NCI-H146 (cell line): ENCODE measurements at places on chromosomes 3 and 15.

DNA sequence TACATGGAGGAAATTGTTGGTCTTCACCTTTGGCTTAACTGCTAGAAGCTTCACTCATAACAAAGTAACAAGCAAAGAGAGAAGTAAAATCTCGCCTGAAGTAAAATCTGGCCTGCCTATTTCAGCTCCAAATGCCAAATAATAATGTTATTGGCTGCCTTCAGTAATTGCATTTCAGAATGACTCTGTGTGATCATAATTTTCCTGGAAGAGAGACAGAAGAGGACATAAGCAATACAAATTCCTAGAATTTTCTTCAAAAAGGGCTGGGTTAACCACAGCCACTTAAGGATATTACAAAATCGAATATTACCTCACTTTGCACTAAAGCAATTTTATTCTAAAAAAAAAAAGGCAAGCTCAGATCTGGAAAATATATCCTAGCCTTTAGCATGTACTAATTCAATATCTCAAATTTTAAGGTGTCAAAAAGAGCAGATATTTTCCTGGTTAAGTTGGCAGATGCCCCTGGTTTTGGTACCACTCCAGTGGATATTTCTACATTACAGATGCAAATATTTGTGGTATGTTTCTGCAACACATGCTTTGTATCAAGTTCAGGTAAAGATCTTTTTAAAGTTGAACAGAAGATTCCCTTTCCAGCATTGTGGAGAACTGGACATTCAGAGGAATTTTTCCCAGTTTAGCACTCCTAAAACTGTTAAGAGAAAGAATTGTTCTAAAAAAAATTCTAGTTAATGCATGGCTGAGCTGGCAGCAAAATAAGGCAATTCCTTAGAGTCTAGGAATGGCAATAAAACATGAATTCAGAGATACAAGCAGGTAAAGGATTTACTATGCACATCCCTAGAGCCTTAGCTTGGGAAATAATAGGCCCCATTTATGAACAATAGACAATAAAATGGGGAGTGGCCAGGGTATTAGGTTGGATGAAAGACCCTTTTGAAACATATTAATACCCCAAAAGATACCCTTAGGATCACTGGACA is 116.7 kb downstream of the STAC start:
- DNase-seq, result no peak

DNA sequence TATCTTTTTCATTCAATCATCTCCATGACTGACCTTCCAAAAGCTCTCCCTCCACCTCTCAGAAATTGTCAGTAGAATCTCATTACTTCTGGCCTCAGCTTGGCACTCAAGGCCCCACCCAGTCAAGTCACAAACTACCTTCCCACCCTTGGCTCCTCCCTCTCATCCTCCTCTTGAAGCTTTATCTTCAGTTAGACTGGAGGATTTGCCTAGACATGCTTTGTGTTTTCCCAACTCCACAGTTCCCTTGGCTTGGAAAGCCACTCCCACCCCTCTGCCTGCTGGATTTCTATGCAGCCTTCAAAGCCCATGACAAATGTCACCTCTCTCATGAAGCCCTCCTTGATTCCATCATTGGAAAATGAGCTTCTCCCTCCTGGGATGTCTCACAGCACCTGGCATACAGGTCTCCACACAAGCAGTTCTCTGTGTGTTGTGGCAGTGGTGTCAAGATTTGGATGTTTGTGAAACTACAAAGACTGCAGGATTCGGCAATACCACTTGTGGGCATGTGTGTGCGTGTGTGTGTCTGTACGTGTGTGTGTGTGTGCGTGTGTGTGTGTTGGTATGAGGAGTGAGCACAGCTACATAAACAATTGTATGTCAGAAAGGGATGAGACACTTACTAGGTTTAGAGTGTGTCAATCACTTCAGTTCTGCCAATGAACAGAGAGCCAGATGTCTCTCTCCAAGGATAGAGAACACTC is 45.3 kb upstream of the VPS8 start:
- DNase-seq, result no peak

DNA sequence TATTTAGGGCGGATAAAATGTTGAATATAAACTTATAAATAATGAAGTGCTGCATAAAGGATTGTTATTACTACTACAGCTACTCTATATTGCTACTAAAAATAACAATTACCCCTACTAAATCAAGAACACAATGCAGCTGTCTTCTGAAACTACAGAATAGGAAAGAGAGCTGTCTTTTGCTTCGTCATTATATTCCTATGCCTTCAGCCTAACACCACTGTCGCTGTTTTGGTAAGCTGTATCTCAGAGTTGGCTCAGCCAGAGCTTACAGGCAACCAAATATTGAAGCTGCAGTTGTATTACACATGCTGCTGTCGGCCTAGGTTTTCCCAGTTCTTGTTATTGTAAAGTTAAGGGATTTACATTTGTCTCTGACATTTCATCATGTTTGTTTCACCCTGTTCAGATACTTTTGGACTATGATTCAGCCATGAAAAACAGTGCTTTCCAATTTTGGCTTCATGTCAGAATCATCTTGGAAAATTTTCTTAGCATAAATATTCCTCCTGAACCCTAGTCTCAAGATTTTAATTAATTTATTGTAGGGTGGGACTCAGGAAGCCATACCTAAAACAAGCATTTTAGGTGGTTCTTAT is 31.3 kb upstream of the LPP start:
- DNase-seq, result no peak

DNA sequence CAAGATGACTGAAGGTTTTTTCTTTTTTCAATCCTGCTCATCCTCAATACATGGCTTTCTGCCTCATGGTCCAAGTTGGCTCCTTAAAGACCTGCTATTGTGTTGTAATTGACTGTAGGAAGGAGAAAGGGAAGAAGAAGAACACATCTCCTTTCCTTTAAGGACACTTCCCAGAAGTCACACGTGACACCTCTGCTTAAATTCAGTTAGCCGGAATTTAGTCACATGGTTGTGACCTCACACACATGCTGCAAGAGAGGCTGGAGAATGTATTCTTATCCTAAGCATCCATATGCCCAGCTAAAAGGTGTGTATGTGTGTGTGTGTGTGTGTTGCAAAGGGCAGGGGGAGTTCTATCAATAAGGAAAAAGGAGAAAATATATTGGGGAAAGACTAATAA is 185.8 kb upstream of the IL12A start:
- no peak for DNase-seq

DNA sequence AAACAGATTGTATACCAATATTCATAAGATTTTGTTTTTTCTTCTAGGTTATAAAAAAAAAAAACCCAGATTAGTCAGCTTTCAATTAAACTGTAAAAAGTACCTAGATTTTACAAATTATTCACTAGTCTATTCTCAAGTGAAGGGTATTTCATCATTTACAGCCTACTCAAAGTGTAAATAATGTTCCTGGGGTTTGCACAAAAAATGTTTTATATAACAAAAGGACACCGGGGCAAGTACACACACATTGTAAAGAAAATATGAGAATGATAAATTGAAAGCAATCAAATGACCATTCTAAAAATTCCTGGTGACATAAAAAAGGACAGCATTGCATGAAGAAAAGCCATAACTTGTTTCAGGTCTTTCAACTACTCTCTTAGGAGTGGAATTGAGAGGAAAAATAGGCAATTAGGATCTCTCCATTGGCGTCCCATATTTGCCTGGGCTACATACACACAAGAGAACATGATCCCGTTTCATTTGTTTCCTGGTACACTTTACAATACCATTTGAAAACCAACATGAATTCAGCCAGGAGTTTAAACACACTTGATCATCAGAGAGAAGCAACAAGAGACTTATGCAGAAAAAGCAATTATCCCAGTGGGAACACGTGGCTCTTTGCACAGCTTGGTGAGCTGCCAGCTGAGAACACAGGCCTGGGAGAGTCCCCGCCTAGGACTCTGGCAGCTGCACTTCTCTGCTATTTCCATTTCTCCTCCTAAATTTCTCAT is 1039.2 kb downstream of the ROBO1 start:
- peak; percentile 97 for DNase-seq

- no peak for DNase-seq
Observed at GRCh38 chr15:60595665-60596064, 116.7 kb upstream of the ICE2 start.

DNA sequence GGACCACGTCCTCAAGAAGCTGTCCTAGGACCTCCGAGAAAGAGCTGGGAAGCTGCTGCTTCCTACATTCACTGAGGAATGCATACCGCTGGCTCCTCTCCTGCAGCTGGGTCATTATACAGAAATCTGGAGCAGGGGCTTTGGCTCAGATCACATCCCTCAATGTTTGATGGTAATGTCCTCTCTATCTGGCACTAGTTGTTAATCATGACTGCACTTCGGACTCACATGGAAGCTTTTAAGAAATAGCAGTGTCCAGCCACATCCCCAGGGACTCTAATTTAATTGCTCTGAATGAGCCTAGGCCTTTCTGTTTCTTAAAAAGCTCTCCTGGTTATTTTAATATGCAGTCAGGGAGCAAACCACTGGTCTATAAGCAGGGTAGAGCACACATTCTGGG is 25.7 kb upstream of the MYRIP start:
- DNase-seq, result no peak

DNA sequence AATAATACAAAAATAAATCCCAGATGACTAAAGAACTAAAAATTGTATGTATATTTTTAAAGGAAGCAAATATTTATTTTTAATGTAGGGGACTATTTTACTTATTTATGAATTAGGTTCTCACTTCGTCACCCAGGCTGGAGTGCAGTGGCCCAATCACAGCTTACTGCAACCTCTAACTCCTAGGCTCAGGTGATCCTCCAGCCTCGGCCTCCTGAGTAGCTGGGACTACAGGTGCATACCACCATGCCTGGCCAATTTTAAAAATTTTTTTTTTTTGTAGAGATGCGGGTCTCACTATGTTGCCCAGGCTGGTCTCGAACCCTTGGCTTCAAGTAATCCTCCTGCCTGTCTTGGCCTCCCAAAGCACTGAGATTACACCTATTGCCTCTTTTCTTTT is 42.6 kb downstream of the CMTM7 start:
- DNase-seq, result no peak

GRCh38 chr3:67389176-67389575 is 265.2 kb downstream of the SUCLG2 start:
- DNase-seq, result no peak

DNA sequence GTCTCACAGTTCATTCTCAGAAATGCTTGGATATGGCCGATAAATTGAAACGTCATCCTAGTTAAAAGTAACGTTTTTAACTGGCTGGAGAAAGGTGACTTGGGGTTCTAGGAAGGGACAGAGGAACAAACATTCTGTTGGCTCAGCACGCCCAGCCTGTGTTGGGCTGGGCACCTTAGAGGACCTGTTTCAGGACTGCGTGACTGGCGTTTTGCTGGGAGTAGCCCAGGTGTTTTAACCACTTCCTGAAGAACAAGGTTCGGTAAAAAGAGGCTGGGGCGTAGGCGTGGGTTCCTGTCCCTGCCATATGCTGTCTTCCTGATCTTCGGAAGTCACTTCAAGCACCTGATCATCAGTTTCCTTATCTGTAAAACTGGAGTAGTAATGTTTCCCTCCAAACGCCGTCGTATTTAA is 1.1 kb upstream of the TLNRD1 start:
- peak; percentile 4 for DNase-seq

- DNase-seq, result no peak
Observed at GRCh38 chr3:160049565-160049964, 60.9 kb downstream of the IL12A start.

- DNase-seq, result no peak
Observed at GRCh38 chr3:123791898-123792297, 92.2 kb downstream of the MYLK start.

DNA sequence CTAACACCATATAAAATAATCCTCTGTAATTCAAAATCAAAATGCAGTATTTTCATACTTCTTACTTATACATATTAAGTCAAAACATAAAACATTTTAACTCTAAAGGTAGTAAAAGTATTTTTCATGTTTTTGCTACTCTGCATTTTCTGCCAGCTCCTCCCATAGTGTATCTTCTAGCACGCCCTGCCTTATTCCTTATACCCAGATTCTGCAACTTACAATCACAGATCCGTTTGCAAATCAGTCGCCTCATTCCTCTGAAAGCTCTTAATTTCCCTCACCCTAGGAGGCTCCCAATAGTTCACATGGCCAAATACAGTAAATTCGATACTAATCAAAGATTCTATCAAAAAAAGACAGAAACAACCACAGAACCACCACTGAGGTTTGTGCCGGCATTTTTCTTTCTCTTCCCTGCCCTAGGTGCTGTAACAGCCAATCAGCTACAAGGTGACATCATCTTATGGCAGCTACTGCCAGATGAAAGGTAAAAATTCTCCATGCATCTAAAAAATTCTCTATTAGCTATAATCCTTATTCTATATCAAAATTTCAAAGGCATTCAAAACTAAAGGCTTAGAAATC is 72.9 kb downstream of the CLASP2 start:
- DNase-seq, result peak; percentile 56

GRCh38 chr15:53843869-53844569 is 84.6 kb upstream of the WDR72 start:
- DNase-seq, result no peak

DNA sequence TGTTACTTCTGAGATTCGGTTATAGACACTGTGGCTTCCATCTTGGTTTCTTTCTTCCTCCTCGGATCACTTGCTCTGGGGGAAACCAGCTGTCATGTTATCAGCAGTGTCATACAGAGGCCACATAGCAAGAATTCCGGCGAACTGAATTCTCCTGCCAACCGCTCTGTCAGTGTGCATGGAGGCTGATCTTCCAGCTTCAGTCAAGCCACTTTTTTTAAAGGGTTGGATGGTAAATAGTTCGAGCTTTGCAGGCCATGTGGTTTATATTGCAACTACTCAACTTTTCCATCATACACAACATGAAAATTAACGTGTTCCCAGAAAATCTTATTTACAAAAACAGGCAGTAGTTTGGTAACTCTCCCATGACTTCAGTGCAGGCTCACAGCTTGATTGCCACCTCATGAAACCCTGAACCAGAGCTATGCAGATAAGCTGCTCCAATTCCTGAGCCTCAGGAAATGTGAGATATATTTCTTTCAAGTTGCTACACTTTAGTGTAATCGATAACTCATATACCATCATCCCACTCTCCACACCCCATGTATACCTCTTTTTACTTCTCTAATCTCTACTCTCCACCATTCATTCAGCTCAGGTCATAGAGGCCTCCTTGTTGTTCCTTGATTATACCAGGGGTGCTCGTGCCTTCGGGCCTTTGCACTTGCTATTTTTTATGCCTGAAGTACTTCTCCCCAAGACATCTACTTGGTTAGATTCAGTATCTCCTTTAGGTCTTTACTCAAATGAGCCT is 7.2 kb downstream of the RPL22L1 start:
- DNase-seq, result no peak

DNA sequence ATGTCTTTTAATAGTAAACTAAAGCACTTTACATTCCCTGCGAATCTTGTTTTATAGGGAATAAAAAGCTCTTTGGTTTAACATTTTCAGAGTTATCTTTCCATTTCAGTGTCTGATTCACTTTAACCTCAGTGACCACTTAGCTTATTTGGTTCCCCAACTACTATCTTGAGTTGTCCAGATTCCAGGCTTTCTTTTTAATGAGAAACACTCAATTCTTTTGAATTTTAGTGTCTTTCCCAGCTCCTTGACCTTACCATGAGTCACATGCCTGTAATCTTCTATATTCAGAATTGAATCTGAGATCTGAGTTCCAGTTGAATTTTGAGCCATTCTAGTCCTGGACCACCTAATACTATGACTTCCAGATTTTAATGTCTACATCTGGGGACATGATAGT is 144.4 kb downstream of the KCNAB1 start:
- DNase-seq, result no peak

GRCh38 chr15:84625123-84625522 is 24.3 kb downstream of the ZSCAN2 start:
- DNase-seq, result no peak
